ENCODE measurements at places on chromosomes 2 and 18.

GRCh38 chr18:74861154-74861553 is 263.5 kb downstream of the ZNF407 start:
- no peak for DNase-seq

GRCh38 chr2:154637456-154637855 is 61.0 kb upstream of the KCNJ3 start:
- no peak for DNase-seq

- no peak for DNase-seq
Observed at GRCh38 chr18:69969491-69969890, 21.8 kb upstream of the CD226 start.

GRCh38 chr2:60861736-60862135 is 19.6 kb upstream of the REL start:
- DNase-seq, result no peak

DNA sequence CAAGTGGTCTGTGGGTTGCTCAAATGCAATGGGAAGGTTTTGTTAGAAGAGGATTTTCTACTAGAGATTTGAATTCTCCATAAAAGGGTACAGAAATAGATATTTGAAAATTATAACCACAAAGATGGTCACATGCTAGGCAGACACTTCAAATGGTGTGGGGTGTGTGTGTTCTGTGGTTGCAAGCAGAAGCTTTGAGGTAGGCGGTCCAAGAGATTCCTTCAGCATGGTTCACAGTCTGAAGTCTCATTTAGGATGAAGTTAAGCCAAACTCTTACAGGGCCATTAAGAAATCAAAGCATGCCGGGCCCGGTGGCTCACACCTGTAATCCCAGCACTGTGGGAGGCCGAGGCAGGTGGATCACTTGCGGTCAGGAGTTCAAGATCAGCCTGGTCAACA is 38.3 kb upstream of the RMDN2 start:
- no peak for DNase-seq

GRCh38 chr18:13061630-13062189 is 70.5 kb downstream of the CEP192 start:
- DNase-seq, result no peak

- no peak for DNase-seq
Observed at GRCh38 chr18:5937795-5938194, 42.5 kb upstream of the TMEM200C start.

DNA sequence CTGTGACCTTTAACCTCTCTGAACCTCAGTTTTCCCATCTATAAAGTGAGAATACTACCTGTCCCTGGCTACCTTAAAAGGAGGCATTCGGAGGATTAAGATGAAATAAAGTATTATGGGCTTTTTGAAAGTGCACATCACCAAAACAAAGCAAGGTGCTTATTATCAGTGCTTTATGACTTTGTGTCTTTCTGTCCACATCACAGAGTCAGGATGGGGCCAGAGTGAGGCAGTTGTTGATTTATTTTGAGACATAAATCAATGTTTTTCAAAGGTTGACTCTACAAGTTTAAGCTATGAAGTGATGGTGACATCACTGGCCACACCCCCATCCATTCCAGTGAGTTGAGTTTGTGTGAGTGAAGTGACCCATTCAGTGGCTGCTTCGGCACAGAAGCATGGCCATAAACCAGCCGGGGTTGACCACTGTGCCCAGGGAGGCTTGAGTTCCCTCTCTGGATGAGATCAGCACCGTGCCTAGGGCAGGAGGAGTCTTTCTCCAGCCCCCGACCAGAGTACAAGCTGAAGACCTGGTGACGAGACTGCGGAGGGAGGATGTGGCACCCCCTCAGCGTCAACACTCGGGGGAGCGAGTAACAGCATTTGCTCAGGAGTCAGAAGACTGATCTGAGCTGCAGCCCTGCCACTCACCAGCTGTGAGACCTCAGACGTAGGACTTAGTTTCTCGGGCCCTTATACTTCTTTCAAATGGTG is 89.0 kb upstream of the PPP1CB start:
- no peak for DNase-seq

DNA sequence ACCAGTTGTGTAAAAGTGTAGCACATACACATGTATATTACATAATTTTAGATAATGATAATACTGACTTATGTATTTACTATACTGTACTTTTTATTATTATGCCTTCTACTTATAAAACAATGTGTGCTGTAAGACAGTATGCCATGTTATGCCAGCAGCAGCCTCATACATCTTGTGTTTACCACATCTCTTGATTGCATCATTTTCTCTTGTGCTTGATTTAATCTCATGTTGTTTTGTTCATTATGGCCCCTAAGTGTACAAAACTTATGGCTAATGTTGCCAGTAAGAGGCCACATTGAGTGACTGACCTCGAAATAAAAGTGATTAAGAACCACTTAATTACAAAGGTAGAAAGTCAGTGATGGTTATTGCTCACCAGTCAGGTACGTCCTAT is 128.0 kb upstream of the SP5 start:
- no peak for DNase-seq

- DNase-seq, result no peak
Observed at GRCh38 chr2:43005245-43005974, 213.0 kb upstream of the HAAO start.

DNA sequence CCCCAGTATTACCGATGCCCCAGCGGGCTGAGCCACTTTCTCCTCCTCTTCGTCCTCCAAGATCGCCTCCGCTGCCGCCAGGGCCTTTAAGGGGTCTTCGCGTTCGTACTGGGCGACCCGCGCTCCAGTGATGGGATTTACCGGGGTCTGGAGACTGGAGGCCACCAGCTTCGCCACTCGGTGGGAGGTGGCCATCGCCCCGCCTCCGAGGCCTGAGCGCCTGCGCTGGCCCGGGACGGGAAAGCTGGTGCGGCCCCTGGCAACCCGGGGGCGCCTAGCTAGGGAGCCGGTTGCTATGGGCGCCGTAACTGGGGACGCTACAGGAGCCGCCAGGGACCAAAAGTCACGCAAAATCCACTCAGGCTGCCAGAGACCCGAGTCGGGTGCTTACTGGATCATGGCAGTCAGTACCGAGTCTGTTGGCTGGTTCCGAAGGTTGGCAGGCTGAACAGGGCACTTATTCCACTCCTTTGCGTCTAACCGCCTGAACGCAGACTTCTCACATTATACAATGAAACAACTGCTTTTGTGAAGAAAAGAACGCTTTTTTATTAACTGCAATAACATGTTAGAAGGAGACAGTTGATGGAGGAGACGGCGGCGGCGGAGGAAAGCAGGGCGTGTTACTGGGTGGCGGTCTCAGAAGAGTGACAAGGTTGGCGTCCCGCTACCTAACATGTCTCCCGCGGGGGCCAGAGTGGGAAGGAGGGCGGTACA is at the start of gene FAM161A:
Gene FAM161A (minus strand): TSS at position 214 of the 717 bp plus-strand sequence. CDS start 19 bp downstream, at position 195.
- DNase-seq, result peak; percentile 78

DNA sequence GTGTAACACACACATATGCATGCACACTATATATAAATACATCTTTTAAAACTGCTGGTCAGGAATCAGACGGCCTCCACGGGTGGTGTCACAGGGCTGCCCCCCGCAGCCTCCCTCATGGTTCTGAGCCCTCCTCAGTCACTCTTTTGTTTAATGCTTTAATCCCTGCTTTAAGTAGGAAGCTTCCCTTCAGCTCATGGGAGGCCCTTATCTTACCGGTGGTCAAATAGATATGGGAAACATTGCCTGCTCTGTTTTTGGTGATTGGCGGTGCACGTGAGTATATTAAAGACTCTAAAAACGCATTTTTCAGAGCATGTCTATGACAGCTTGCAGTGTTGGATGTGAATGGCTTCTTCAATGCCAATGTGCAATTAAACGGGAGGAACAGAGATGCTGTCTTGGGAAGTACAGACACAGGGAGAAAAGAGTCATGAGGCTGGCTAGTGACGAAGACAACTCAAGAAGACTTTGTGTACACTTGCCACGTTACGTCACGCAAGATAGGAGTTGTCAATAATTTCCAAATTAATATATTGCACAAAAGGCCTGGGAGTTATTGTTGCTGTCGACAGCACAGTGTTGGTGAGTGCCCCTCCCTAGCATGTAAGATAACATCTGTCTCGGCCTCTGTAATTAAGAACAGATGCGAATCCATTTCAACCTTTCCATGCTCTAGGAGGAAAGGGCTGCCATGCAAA is 23.3 kb downstream of the GNLY start:
- no peak for DNase-seq

GRCh38 chr2:206701952-206702605 is 16.1 kb downstream of the DYTN start:
- no peak for DNase-seq

DNA sequence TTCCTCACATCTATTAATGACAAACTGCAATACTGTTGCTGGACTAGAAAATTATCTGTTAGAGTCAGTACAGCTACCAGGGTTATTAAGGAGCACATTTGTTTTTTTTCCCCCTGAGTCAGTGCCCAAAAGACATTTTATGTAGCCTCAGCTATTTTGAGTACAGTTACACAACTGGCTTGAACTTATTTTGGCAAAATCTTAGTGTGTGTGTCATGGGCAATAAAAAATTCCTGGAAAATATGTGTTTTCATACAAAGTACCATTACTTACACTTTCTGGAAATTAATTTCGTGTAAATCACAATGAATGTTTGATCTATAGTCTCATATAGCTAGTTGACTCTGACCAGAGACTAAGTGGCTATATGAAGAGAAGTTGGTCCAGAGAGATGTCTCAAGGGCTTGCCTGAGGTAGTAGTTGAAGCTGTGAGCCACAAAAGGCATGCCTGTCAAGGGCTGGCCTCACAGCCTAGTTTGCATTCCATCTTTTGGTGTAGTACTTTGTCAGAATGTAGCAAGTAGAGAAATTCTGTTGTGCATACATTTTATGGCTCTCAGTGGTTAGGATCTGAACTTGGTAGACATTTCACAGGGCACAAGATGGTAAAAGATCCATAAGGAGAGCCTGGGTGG is 283.4 kb downstream of the MTX2 start:
- DNase-seq, result no peak

GRCh38 chr18:40672590-40672989 is 1282.4 kb upstream of the PIK3C3 start:
- DNase-seq, result no peak

DNA sequence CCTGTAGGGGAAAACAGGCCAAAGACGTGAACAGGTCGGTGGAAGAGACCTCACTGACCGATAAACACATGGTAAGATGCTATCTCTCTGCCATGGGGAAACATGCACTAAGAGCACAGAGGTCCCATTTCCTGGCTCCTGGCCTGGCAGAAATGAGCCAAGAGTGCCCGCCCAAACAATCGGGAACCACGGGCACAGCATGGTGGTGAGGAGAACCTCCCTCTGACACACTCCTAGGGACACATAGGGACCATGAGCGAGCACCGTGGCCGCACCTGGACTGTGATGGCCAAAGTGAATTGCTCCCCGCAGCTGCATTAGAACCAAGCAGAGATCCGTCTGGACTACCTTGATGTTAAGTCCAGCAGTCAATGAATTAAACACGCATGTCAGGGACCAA is 11.1 kb downstream of the HS6ST1 start:
- no peak for DNase-seq

DNA sequence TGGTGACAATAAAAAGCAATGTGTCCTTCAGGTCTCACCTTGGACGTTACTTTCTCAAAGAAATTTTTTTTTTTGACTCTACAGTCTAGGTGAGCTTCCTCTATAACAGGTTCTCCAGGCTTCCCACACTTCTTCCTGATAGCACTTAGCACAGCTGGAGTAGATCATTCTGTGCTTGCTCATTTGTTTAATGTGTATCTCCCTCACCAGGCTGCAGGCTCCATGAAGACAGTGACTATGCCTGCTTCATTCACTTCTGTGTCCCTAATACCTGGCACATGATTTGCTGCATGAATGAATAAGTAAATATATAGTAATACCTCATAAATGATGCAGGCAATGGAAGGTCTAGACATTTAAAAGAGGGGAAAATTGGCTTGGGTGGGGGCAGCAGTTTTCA is 109.9 kb upstream of the CD302 start:
- no peak for DNase-seq

- no peak for DNase-seq
Observed at GRCh38 chr2:113739849-113740248, 16.6 kb downstream of the SLC35F5 start.

- DNase-seq, result no peak
Observed at GRCh38 chr18:23200756-23201155, 65.5 kb downstream of the CABLES1 start.

DNA sequence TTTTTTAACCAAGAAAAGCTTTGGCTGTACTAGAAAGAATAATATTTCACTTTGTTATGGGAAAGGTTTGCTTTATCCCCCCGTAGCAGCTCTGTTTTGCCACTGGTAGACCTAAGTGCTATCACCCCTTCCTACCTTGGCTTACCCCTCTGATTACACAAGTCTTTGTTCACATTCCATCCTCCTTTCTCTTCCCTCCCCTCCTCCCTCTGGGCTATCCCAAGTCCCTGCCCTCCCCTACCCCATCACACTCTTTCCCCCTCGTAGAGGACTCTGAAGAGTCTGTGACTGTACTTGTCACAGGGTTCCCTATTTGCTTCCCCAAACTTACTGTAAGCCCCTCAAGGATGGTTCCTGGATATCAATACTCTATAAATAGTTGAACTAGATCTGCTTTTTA is 152.9 kb upstream of the NOSTRIN start:
- DNase-seq, result no peak

DNA sequence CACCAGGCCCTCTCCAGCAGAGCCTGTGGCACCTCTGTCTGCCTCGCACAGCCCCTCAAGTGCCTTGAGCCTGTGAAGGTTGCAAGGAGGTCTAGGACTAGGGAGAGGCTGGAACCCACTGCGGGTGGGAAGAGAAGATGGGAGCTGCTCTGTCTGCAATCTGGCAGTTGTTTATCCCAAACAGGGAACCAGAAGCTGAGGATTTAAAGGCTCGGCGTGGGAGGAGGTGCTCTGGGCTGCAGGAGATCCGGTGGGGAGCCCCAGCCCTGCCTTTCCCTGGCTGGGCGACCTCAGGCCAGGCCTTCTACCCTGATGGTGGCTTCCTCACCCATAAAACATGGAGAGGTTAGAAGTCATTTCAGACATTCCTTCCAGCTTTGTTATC is 174.1 kb downstream of the SMAD7 start:
- no peak for DNase-seq

GRCh38 chr2:134714228-134714627 is 4.6 kb downstream of the TMEM163 start:
- DNase-seq, result no peak

- DNase-seq, result no peak
Observed at GRCh38 chr2:217149087-217149660, 289.3 kb upstream of the TNP1 start.

DNA sequence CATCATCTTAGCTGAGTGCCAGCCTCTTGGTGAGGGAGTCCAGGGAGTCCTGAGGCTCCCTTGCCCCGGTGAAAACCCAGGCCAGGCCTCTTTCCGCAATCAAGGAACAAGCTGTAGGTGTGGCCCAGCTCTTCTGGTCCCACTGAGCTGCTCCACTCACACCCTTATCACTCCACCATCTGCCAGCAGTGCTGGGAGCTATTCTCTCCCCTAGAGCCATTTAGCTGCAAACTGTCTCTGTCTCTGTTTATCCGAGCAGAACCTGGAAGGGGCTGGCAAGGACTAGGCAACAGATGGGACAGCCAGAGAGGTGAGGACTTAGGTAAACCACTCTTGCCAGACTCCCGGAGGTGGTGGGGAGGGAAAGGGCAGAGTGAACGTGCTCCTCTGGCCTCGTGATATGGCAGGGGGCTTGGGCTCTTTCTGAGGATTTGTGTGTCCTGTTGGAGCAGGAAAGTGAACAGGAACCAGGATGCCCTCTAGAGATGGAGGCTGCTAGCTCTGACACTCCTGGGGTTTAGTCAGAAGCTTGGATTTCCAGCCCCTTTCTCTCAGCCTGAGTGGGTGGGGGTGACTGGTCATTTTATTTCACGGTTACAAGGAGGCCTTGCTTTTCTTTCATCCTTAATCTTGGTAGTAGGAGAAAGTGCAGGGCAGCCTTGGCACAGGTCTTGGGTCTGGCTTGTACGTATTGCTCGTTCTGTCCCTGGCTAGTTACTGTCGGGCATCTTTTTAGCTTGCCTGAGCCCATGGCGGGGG is 19.6 kb downstream of the B3GNT2 start:
- DNase-seq, result no peak

Data from activated CD4-positive, alpha-beta T cell treated with anti-CD3 and anti-CD28 coated beads for 24 hours (primary cell).